ENCODE measurements at places on chromosomes 5 and 9.

GRCh38 chr5:179880066-179880650 is 21.5 kb upstream of the MRNIP start:
- DNase-seq: no peak

DNA sequence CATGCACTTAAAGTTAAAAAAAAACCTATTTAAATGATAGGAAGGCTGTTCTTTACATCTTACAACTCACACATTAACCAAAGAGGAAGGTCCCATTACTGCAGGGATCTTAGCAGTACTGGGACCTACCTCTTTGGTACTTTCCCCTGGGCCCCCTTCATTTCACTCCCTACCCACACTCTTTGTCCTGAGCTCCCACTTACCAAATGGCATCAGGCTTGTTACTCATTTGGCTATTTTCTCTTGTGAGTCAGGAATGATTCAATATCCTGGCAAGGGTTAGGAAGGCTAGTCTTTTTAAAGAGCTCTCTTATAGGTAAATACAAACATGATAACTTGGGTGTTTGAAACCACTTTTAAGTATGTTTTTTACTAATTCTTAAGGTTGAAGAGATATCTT is 117.4 kb upstream of the ELL2 start:
- DNase-seq: peak; percentile 93

GRCh38 chr5:93281980-93282772 is 298.8 kb downstream of the NR2F1-AS1 start:
- DNase-seq: no peak

DNA sequence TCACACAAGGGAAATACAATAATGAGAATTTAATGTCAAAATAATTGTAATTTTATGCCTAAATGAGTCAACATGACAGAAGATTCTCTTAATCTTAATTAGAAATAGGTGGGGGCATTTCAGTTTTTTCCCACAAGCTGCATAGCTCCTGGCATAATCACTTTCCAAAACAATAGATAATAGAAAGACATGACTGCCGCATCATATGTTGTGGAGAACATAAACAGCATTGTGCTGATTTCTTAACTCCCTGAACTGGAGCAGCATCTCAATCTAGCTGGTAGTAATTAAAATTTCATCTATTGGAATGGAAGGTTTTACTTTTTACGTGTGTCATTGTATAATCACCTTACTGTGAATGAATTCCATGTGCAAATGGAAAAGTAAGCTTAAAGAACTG is 112.1 kb downstream of the ST8SIA4 start:
- DNase-seq: no peak

GRCh38 chr5:42021923-42022322 is 96.8 kb downstream of the FBXO4 start:
- DNase-seq: no peak

DNA sequence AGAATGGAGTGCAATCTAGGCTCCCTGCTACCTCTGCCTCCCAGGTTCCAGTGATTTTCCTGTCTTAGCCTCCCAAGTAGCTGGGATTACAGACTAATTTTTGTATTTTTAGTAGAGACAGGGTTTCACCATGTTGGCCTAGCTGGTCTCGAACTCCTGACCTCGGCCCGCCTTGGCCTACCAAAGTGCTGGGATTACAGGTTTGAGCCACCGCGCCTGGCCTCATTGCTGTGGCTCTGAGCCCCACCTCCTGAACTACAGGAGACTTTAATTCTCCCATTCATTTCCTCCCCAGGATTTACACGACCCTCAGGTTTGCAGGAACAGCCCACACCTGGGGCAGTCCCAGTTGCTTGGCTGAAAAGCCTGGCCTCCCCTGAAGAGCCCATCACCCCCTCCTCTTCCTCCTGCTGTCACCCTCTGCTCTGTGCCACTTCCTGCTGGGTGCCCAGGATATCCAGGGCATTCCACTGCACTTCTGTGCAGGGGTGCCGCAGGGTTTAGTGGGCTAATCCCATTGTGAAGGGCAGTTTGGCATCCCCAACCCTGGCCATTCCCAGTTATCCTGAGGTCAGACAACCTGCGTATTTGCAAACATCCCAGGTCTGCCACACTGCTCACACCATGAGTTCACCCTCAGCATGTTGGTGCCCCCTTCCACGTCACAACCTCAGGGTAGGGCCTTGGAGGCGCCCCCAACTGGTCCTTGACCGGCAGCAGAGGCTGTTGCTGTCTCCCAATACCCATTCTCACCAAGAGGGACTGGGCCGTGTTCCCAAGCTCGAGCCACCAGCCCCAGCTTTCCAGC is 265.0 kb upstream of the IRX4 start:
- no peak for DNase-seq

- DNase-seq: no peak
Observed at GRCh38 chr5:11449217-11449616, 455.0 kb downstream of the CTNND2 start.

- DNase-seq: peak; percentile 84
Observed at GRCh38 chr9:21681641-21682040, 120.8 kb upstream of the MTAP start.

DNA sequence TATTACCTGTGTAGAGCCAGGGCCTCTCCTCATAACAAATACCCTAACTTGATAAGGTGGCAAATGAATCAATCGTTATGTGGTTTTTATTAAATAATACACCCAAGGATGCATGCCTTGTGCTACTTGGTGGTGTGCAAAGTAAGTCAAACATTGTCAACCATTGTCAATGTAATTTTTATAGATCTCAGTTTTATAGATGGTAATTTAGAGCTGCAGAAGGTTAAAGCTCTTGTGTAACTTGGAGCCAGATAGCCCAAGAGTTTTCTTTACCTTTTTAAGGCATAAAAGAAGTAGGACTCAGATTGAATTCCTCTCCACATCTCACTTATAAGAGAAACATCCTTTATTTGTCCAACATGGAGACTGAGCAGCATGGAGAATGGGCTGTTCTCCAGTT is 304.7 kb downstream of the NTRK2 start:
- DNase-seq: no peak

DNA sequence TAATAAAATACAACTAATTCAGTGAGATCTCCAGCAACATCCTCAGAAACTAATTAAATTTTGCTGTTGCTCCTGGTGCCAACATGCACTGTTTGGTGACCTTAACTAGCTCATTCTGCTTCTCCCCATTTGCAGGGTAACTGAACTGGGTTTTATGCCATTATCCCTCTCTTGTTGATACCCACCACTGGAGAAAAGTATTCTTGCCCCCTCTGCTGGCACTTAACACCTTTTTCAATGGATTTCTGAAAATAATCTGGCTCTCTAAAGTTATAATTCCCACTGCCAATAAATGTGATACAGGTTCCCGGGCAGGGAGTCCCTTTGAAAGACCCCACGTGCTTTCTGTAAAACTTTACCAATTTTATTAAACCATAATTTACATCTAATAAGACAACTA is 394.3 kb downstream of the OSTF1 start:
- DNase-seq: no peak

GRCh38 chr9:92737216-92737606 is 27.4 kb downstream of the BICD2 start:
- DNase-seq: no peak

Measured in stromal cell of bone marrow (primary cell).